ENCODE measurements at places on chromosomes 6 and 20. TPM values are rescaled to one million over a fixed set of nuclear protein-coding genes. Genes with fewer than 3 reads are reported as not detected.

The PNPLA1 gene
- total RNA-seq: 0.05 TPM

The DEFB124 gene
- total RNA-seq: not detected

The BMP7 gene
- not detected for total RNA-seq

The CLPSL1 gene
- not detected for total RNA-seq

The ADGRB3 gene
- not detected for total RNA-seq

The GSTA3 gene
- total RNA-seq: not detected

The FOXP4 gene
- total RNA-seq: 7.2 TPM

The C20orf202 gene
- total RNA-seq: not detected

The NR2E1 gene
- not detected for total RNA-seq
